ENCODE measurements at places on chromosomes 12 and 14.

DNA sequence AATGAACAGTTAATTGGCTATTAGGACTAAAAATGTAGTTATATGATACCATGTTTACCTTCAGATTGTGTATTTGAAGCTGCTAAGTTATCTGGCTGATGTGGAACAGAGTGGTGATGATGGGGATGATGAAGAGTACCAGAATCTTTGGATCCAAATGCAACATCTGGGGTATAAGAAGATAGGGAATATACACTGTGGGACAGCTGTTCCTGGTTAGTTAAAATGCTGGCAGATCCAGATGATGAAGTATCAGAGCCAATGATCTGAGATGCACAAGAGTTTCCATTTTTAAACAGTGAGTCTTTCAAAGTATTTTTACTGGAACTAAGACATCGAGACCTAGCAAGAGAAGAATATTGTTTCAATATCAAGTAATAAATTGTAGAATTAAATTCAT is 31.6 kb downstream of the SENP1 start:
- DNase-seq: no peak

- no peak for DNase-seq
These were observed 2.4 kb downstream of the C14orf180 start for GRCh38 chr14:104582005-104582404.

GRCh38 chr12:104751120-104751519 is 207.0 kb downstream of the SLC41A2 start:
- no peak for DNase-seq

DNA sequence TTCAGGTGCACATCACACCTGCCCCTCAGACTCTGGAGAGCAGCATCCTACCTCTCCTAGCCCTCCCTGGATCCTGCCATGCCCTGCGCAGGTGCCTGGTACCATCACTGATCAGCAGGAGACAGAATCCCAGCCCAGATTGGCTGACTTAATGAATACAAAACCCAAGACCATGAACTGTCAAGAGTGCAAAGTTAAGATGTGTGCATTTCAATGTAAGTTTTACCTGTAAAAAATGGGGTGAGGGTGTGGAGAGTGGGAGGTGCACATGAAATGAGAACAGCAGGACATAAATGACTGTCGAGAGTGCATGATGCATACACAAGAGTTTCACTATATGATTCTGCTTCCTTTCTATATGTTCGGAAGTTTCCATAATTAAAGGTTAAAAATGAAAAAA is 57.9 kb upstream of the GPR68 start:
- DNase-seq: no peak

GRCh38 chr12:124705545-124706138 is 138.2 kb upstream of the NCOR2 start:
- no peak for DNase-seq

GRCh38 chr12:69475237-69475975 is 5.2 kb downstream of the FRS2 start:
- DNase-seq: no peak

- no peak for DNase-seq
These were observed 48.5 kb downstream of the IFNG-AS1 start for GRCh38 chr12:68037616-68038255.

DNA sequence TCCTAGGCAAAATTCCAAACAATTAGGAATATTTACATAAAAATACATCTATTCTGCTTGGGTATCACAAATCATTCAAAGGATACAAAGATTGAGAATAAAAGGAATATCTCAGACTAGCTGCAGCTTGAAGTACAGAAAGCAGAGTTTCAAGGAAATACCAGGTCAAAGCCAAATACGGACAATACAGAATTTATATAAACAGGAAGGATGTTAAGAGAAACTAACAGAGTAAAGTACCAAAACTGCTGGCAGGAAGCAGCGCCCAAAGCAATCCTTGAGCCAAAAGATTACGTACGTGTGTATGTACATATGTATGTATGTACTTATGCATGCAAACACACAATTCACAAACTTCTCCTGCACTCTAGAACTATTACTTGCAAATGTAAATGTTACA is 86.6 kb downstream of the PPP1R12A start:
- DNase-seq: no peak

GRCh38 chr12:124979568-124979967 is 9.4 kb downstream of the DHX37 start:
- DNase-seq: no peak

DNA sequence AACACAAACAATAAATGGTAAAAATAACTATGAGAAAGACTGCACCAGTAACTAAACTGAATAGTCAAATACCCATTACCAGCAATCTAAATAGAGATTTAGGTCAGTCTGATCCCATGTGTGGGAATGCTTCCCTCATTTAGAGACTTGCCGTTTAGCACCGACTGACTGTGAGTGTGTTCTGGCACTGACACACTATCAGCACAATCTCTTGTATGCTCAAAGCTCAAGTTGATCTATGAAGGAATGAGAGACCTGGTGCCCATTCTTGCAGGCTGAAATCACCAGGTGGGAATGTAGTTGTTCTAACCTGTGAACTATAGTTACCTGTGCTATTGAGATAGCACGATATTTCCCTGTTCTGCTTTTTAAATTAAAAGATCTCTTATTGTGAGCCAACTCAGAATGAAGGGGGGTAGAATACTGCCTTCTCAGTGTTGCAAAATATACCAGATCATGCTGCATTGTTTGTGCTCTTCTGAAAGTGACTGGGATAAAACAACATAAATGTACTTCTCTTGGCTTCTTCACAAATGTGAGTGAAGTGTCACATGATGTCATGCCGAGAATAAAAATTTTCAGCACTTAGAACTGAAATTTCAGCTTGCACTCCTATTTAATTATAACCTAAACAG is 99.6 kb downstream of the LIN7A start:
- no peak for DNase-seq

DNA sequence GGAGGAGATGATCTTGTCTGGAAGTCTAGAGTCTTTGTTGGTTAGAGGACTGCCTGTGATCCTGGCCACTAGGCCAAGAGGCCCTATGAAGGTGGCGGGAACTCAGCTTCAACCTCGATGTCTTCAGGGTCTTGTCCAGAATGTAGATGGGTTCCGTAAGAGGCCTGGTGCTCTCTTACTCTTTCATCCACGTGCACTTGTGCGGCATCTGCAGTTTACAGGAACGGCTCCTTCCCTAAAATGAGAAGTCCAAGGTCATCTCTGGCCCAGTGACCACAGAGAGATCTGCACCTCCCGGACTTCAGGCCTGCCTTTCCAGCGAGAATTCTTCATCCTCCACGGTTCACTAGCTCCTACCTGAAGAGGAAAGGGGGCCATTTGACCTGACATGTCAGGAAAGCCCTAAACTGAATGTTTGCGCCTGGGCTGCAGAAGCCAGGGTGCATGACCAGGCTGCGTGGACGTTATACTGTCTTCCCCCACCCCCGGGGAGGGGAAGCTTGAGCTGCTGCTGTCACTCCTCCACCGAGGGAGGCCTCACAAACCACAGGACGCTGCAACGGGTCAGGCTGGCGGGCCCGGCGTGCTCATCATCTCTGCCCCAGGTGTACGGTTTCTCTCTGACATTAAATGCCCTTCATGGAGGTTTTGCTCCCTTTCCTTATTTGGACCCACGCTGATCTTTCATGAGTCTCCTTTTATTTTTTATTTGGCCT is 17.7 kb downstream of the WNT5B start:
- no peak for DNase-seq

DNA sequence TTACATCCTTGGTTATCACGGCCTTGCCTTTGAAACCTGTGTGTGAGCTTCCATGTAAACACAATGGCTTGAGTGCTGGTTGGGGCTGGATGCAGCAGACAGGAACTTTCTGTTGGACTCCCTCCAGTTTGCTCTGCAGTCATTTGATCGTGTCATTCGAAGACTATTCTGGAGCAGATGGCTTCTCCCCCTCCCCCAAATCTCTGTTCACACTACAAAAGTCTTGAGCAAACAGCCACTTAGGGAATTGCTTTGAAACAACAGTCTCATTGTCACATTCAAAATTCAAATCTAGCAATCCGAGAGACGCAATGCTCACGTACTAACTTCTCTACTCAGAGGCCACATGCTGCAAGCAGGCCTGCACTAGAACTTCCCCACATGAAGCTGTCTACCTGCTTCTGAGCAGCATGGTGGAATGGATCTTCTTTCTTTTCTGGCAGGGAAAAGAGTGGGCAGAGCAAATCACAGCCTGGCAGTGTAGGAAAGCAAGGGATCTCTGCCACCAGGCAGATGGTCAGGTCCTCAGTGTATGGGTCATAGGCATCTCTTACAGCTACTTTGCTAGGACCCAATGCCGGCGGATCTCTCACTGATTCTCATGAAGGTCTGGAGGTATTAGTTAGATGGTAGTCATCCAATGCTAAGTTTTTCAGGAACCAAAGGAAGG is 214.2 kb downstream of the PPM1H start:
- no peak for DNase-seq

GRCh38 chr14:103679351-103679750 is 35.9 kb downstream of the XRCC3 start:
- DNase-seq: no peak

- DNase-seq: no peak
These were observed 36.3 kb downstream of the BEST3 start for GRCh38 chr12:69662764-69663163.

DNA sequence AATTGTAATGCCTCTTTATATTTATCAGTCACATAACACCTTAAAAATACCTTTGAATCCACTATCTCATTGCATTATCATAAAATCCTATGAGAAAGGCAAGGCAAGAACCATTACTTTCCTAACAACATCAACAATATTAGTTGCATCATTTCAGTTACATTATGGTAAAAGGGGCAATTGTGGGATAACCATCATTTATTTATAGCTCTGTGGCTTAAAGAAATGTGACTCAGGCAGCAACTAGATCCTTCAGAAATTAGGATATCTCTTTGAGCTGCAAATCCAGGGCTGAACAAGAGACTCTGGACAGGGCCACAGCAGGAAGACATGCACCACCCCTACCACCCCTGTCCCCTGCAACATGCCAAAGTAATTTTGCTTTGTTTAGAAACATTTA is 36.4 kb downstream of the EPS8 start:
- DNase-seq: no peak

GRCh38 chr12:54890339-54890738 is 36.0 kb downstream of the MUCL1 start:
- no peak for DNase-seq

DNA sequence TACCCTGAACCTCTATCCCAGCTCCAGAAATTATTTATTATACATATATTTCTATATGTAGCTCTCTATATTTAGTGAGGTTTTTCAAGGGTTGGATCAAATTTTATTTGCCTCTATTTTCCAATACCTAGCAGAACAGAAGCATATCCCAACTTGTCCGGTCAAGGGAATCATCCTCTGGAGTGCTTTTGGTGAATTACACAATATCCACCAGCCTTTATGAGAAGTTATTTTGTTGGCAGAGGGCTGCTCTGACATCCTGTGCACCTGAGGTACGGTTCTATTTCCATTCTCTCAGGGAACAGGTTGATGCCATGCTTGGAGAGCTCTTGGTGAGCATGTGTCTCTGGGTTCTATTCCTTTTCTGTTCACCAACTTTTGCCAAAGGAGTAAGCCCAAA is 1056.4 kb downstream of the GALC start:
- DNase-seq: no peak

DNA sequence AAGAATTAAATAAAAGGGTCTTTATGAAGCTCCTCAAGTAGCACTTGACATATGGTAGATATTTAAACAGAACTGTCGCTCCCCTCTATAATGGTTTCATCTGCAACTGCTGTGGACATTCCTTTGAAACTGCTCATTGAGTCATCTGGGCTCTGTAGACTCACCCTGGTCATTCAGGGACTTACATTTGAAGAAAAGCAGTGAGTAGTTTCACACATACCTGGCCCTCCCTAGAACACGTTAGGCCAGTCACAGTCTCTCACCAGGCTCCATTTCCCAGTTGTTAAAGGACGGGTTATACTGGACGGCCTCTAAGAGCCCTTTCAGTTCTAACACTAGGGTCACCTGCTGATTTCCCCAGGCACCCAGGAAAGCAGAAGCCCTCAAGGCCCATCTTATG is 217.0 kb downstream of the BCL11B start:
- DNase-seq: no peak

- no peak for DNase-seq
These were observed 206.4 kb upstream of the GRIP1 start for GRCh38 chr12:66885115-66885875.

GRCh38 chr12:94010307-94010706 is 138.1 kb upstream of the PLXNC1 start:
- DNase-seq: no peak

GRCh38 chr12:14187002-14187401 is 178.5 kb upstream of the ATF7IP start:
- DNase-seq: no peak

DNA sequence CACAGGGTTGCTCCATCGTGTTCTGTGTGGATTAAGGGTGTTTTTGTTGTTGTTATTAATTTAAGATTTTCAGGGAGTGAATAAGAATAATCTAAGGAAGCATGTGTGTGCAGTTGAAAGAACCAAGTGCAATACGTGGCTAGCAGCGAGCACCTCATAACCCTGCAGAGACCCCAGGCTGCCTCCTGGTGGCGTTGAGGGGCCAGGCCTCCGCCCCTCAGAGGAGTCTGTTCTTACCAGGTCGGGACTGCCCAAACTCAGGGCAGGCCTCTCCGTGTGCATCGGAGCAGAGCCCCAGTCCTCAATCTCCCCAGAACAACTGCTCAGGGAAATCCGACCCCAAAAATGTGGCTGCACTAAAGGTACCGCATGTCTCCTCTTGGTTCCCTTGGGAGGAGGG is 36.8 kb downstream of the IL31 start:
- no peak for DNase-seq
